Psoas muscle (tissue), 8 donors: ENCODE measurements at places on chromosomes 2 and 18. TPM values are rescaled to one million over a fixed set of nuclear protein-coding genes. Genes with fewer than 3 reads are reported as not detected.

Gene SKOR2
- total RNA-seq, result not detected

Gene MAPRE3
- 129 TPM for total RNA-seq

Gene IL36G
- not detected for total RNA-seq

Gene ABCG8
- total RNA-seq, result not detected

Gene ZNF385B
- 18.1 TPM for total RNA-seq

Gene FAM237A
- total RNA-seq, result not detected

Gene MOGAT1
- not detected for total RNA-seq

Gene LINC00305
- not detected for total RNA-seq

DNA sequence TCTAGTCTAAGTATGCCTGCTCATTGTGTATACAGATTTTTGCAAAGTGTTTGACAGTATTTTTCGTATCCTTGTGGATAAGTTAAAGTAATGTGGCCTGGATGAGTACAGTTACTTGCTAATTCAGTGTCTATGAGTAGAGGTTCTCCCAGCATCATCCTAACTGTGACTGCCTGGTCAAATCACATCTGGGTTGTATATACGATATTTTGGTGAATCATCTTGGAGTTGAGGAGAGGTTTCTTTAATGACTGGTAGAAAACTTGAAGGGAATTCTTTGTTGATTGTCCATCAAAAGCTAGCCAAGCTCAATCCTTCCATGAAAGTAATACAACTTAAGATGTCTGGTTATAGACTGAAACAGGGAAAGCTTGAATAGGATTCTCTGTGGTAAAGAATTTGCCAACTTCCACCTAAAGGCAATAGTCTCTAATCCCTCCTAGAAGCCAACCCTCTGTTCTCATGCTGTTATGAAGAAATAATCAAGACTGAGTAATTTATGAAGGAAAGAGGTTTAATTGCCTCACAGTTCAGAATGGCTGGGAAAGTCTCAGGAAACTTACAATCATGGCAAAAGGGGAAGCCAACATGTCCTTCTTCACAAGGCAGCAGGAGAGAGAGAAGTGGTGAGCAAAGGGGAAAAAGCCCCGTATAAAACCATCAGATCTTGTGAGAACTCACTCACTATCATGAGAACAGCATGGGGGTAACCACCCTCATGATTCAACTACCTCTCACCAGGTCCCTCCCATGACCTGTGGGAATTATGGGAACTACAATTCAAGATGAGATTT is 19.4 kb upstream of the RALBP1 start:
- DNase-seq, result no peak

GRCh38 chr2:144208924-144209323 is 311.0 kb downstream of the ZEB2 start:
- no peak for DNase-seq

DNA sequence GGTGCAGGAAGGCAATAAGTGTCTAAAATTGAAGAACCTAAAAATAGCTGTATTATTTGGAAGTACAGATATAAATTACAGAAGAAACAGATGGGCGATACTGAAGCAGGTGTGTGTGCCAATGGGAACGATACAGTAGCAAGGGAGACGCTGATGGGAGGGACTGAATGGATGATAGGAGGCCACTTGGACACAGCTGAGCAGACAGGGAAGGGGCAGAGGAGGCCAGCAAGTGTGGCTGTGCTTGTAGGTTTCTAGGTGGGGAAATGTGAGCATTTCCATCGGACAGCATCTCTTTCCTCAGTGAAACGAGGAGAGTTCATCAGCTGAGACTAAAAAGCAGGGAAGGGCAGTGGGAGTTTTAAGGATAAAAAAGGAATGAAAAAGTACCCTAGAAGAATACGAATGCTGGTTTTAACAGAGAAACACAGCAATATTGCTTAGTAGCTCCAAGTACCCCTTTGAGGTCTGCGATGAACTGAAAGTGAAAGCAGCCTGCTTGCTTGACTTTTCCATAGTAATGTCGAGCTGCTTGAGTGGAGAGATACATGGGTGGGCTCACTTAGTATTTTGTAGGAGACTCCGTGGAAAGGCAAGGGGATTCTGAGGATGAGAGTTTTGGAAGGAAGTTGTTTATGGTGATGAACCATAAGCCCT is 91.7 kb upstream of the EPC2 start:
- no peak for DNase-seq

DNA sequence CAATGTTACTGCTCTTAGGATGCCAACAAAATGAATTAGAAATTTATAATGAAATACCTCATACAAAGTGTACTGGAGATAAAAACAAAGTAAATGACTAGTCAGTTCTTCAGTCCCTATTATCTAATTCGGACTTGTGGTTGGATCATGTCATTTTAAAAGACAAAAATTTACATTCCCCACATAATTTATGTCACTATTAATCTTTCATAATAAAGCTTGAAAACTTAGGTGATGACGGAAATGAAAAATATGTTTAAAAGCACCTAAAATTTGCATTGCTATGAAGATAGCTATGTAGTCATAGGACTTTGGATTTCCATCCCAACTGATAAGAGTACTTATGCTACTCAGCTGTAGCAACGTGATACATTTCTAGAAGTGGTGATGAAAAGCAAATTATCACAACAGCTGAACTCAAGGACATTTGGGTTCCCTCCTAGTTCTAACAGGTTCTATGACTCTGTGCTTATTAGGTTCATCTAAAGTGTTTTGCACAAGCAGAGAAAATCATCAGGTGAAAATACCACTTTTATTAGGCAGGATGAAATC is 58.4 kb downstream of the LRPPRC start:
- no peak for DNase-seq

- DNase-seq, result no peak
Observed at GRCh38 chr2:18584608-18584954, 4.8 kb downstream of the NT5C1B start.

GRCh38 chr2:60837123-60837522 is 44.3 kb upstream of the REL start:
- no peak for DNase-seq

- DNase-seq, result no peak
Observed at GRCh38 chr18:63850636-63851035, 36.9 kb upstream of the SERPINB2 start.

GRCh38 chr2:197821550-197822289 is 17.3 kb downstream of the PLCL1 start:
- no peak for DNase-seq
